ENCODE measurements at places on chromosomes 3 and 15.
A peak's percentile ranks its signal among the peaks of the same experiment; 100 is the strongest.

DNA sequence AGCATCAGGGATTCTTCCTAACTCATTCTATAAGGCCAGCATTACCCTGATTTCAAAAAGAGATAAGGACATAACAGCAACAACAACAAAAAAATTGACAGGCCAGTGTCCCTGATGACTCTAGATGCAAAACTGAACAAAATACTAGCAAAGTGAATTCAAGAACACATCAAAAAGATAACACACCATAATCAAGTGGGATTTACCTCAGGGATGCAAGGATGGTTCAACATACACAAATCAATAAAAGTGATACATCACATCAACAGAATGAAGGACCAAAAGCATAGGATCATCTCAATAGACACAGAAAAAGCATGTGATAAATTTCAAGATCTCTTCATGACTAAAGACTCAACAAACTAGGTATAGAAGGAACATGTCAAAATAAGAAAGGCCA, 119.6 kb downstream of the STT3B start:
- no peak for DNase-seq

- no peak for DNase-seq
These were observed 109.9 kb downstream of the IGF1R start for GRCh38 chr15:98758224-98758623.

DNA sequence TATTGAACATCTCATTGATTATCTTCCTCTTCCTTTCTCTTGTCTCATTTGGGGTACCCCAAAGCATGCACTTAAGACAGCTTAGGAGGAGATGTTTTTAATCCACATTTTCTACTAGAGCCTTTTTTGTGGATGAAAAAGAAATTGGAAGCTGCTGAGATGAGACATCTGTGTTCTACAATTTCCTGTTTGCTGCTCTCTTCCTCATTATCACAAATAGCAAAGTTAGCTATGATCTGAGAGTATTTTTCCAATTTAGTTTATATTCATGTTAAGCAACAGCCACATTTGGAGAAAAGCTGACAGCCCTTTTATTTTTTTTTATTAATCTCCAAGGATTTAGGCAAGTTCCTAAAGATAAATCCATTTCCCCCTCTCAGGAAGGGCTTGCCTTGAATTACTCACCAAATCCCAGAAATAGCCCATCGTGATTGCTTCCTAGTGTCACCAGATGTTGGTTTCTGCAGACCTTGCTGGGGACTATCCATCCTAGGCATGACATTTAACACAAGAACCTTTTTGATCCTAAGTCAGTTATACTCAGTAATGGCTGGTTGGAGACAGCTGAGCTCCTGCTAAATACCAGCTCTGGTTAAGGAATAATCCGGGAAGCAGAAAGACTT, 70.8 kb upstream of the FILIP1L start:
- no peak for DNase-seq

- no peak for DNase-seq
These were observed 42.8 kb downstream of the ZNF609 start for GRCh38 chr15:64503197-64503596.

- no peak for DNase-seq
These were observed 34.6 kb upstream of the EPHA6 start for GRCh38 chr3:96779810-96780209.

- no peak for DNase-seq
These were observed 1.1 kb downstream of the ABHD14A start for GRCh38 chr3:51975852-51976549.

DNA sequence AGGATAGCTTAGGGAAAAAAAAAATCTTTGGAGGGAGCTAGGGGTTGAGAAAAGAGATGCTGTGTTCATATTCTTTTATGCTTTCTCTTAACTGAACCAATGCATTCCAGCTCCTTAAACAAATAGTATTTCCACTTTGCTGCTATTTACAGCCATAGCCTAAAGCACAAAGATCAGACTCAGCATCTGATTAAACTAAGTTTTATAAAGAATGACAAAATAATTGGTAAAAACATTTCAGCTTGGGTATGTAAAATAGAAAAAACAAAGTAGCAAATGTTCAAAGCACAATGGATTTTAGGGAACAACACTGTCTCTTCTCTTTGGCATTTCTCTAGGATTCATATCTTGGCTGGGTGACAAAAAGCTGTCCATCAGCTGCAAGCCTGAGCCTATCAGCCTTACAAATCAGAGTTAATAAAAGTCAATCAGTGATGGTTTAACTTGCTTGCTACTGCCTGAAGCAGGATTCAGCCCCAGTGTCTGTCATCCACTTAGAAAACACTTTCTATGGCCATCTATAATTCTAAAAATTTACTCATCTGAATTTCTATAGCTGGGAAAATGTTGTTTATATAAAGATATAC, 232.1 kb upstream of the CDIN1 start:
- DNase-seq = peak; percentile 50
